Activated T-cell treated with anti-CD3 and anti-CD28 coated beads for 24 hours (primary cell): ENCODE measurements at places on chromosomes 1 and 21.
A peak's percentile ranks its signal among the peaks of the same experiment; 100 is the strongest.

GRCh38 chr21:27423038-27423437, 456.1 kb upstream of the ADAMTS5 start:
- no peak for DNase-seq

- no peak for DNase-seq
Measured at GRCh38 chr1:234484991-234485739, 6.2 kb upstream of the TARBP1 start.

DNA sequence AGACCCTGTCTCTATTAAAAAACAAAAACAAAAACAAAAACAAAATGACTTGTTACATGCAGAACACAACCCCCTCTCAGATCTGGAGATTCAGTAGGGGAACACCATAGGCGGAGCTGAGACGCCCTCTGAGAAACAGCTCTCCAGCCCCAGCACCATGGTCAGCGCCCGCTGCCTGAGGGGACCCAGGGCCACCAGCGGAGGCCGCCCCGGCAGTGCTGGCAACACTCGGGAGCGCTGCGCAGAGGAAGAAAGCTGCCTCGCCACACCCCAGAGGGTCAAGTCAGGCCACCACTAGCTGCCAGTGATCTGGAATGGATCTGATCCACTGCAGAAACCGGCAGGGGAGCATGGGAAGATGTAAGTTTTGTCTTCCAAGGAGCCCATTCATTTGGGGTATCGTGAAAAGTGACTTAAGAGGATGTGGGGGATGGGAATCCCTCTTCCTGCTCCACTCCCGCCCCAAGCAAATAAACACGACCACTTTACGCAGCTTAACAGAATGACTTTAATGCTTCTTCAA, 3.1 kb downstream of the ACTA1 start:
- DNase-seq = peak; percentile 28

DNA sequence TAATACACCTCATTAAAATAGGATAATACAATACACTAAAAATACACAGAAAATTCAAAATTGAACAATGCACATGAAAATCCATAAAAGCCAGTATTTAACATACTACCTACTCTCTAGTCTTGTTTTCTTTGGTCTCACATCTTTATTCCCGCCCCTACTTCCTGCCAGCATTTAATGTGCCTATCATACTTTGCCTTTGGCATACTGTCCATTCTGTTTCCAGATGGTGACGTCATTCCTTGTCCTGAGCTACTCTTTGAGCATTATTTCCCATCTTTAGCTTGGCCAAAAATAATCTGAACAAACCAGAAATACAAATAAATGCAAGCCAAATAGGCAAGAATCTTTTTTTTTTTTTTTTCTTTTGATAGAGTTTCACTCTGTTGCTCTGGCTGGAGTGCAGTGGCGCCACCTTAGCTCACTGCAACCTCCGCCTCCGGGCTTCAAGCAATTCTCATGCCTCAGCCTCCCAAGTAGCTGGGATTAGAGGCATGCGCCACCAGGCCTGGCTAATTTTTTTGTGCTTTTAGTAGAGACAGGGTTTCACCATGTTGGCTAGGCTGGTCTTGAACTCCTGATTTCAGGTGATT, 4.4 kb downstream of the HFM1 start:
- no peak for DNase-seq

DNA sequence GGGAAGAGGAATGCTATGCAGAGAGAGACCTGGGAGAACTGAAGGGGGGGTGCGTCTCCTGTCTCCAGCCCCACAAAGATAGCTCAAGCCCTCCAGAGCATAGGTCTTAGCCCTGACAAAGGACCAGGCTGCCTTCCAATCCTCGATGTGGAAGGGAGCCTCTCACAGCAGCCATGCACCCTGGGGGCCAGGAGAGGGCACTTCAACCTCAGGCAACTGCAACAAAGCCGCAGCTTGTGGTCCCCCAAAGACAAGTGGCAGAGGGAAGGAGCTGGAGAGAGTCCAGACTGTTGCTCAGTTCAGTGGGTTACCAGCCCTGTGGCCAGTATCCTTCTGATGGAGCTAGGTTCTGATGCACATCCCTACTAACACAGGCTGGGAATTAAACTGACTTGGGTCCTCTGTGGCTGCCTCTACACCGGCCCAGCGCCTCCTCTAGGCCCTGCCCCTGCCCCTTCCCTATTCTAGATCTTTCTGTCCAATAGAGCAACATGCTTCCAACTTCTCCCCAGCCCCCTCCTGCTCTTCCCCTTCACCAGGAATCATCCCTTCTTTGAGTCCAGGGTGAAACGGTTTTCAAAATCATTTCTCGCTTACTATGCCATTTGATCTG, 100.7 kb upstream of the SPATA6 start:
- DNase-seq = peak; percentile 1

DNA sequence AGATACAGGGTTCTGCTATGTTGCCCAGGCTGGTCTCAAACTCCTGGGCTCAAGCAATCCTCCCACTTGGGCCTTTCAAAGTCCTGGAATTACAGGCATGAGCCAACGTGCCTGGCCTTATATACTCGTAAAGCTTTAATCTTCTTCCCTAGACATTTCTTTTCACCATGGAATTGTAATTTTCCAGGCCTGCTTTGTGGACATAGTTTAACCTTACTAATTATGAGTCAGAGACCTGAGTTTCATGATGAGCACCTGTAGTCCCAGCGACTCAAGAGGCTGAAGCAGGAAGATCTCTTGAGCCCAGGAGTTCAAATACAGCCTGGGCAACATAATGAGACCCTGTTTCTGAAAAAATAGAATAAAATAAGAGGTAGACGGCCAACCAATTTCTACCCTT, 12.3 kb downstream of the PATJ start:
- DNase-seq = no peak

GRCh38 chr1:31576201-31576669, at the start of gene TINAGL1:
TSS of gene TINAGL1 (plus strand) at chr1:31576515. CDS start at chr1:31577149, 634 bp downstream.
- DNase-seq = no peak

DNA sequence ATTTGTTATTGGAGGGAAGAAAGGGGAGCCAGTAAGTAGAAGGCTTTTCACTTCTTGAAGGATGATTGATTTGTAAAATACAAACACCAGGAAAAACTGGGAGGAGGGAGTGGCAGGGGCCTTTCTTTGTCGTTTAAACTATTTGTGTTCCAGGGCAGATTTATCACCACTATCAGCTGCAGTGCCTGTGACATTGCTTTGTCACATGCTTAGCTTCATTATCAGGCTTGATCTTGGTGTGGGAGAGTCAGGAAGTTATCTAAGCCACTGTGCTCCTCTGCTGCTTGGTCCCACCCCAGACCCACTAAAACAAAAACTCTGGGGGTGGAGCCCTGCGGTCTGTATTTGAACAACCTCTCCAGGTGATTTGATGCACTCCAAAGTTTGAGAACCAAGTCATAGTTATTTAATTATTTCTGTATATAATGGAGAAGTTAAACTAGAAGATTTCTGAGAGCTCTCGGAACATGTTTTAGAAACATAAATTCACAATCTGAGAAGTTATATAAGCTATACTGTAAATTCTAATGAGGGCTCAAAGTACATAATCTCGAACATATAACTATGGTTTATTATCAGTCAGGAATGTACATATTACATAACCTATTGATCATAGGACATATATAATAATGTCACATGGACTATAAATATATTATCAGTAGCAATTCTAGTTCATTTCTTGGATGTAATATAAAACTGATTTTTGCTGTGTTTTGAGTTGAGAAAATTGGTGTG, 87.9 kb downstream of the CDC14A start:
- peak; percentile 65 for DNase-seq
